ENCODE measurements at places on chromosomes 3 and 15.

GRCh38 chr15:38093931-38094330 is 158.7 kb upstream of the SPRED1 start:
- no peak for DNase-seq

- DNase-seq, result no peak
Measured at GRCh38 chr3:61822588-61822987, 261.2 kb downstream of the PTPRG start.

DNA sequence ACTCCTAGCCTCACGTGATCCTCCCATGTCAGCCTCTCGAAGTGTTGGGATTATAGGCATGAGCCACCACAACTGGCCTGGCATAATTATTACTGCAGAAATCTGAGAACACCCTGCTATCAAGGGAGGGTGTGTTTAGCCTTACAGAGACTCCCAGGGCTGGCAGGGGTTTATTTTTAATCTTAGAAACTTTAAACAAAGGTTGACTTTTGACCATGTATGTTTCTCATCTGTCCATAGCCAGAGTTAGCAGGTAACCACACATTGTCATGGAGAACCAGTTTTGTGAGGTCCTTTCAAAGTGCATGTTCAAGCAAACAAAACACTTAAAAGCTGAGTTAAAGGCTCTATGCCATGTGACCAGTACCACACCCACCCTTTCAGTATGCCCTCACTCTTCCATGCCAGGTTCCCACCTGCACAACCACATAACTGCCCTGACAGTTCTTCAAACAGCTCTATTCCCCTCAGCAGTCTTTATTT is 11.1 kb downstream of the SIAH2 start:
- DNase-seq, result peak; percentile 89

DNA sequence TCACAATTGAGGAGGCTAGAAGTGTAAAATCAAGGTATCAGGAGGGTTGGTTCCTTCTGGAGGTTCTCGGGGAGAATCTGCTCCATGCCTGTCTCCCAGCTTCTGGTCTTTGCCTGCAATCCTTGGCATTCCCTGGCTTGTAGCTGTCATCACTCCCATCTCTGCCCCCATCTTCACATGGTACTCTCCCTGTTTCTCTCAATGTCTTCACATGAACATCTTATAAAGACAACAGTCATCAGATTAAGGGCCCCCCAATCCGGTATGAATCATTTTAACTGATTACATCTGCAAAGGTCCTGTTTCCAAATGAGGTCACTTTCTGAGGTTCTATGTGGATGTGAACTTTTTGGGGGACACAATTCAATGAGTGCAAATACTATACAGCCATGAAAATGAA is 113.0 kb upstream of the GALNT15 start:
- no peak for DNase-seq

GRCh38 chr3:185846037-185846436 is 21.2 kb upstream of the IGF2BP2 start:
- no peak for DNase-seq

- no peak for DNase-seq
Measured at GRCh38 chr3:42635111-42635510, 18.4 kb upstream of the ZBTB47 start.

- no peak for DNase-seq
Measured at GRCh38 chr15:31752065-31752762, 278.1 kb upstream of the CHRNA7 start.

- peak; percentile 64 for DNase-seq
Measured at GRCh38 chr3:53764026-53764775, 82.0 kb downstream of the CHDH start.

- no peak for DNase-seq
Measured at GRCh38 chr15:78140292-78140691, 8.9 kb upstream of the IDH3A start.

- no peak for DNase-seq
Measured at GRCh38 chr15:70147178-70147760, 49.6 kb upstream of the TLE3 start.

DNA sequence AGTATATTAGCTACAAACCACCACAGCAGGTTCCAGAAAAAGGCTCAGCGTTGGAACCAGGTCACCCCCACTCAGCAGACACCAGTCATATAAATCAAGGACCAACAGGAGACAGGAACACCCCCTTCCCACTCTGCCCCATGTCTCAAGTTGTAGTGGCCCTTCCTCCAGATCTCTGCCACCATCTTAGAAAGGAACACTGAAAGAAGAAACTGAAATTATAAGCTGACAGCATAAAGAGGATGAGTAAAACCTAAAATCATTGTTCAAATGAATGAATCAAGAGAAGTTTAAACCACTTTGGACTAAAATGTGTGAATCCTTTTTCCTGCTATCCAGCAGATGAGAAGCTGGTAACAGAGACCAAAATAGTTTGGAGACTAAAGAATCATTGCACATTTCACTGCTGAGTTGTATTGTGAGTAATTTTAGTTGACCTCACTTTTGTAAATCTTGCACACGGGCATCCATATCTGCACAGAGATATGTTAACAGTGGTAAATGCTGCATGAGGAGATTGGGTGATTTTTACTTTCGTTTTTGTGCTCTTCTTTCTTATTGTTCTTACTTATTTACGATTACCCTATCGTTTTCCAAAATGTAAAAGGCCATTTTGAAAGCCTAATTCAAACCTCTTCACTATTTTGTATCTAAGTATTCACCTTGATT is 19.8 kb downstream of the CCR3 start:
- no peak for DNase-seq

DNA sequence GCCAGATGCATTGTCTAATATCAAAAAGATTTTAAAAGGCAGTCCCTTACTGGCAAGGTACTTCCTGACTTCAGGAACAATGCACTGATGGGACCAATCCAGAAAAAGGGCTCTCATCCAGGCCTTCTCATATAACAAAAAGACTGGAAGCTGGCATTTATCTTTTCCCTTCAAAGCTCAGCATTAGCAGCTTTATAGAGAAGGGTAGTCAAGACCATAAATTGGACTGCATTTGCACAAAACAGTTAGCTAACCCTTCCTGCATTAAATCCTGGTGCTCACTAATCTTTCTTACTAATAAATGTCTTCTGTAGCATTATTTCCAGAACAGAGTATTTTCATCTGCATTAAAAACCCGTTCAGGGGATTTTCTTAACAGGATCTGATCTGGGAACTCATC is 46.0 kb upstream of the NEK10 start:
- DNase-seq, result no peak

DNA sequence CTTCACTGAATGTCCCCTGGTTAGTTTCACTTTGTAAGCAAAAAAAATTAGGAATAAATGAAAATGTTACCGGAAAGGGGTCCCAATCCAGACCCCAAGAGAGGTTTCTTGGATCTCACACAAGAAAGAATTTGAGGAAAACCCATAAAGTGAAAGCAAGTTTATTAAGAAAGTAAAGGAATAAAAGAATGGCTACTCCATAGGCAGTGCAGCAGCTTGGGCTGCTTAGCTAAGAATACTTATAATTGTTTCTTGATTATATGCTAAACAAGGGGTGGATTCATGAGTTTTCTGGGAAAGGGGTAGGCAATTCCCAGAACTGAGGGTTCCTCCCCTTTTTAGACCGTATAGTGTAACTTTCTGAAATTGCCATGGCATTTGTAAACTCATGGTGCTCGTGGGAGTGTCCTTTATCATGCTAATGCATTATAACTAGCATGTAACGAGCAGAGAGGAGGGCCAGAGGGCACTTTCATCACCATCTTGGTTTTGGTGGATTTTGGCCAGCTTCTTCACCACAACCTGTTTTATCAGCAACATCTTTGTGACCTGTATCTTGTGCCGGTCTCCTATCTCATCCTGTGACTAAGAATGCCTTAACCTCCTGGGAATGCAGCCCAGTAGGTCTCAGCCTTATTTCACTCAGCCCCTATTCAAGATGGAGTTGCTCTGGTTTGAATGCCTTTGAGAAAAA is 41.0 kb upstream of the CMSS1 start:
- DNase-seq, result no peak

- DNase-seq, result no peak
Measured at GRCh38 chr15:70538278-70538677, 225.1 kb downstream of the UACA start.

DNA sequence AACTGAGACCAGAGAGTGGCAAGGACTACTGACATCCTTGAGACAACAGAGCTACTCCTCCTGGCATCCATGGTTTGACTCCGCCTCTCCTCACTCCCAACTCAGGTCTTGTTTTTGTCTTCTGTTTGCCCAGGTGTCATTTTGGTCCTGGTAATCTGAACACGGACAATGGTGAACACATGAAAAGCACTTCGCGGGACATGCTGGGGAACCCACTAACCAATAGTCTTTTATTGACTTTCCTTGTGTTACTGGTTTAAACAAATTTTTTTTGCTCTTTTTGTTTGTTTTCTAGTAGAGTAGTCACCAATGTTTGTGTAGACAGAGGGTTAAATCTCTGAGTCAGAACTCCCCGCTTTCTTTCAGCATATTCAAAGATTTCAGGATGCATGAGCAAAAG is 38.4 kb downstream of the LARP6 start:
- DNase-seq, result peak; percentile 54

GRCh38 chr3:154522036-154522602 is 92.1 kb upstream of the GPR149 start:
- DNase-seq, result no peak

Measured in NCI-H510A treated with DMSO at 0.1 percent for 48 hours (cell line).